Hematopoietic multipotent progenitor cell treated with erythropoietin and hydrocortisone succinate and interleukin-3 and kit ligand, for 8 days (in vitro differentiated cells): ENCODE measurements at places on chromosomes 2 and 18.

GRCh38 chr2:70132244-70133126 is 45.2 kb downstream of the PCBP1 start:
- DNase-seq = peak; percentile 69

DNA sequence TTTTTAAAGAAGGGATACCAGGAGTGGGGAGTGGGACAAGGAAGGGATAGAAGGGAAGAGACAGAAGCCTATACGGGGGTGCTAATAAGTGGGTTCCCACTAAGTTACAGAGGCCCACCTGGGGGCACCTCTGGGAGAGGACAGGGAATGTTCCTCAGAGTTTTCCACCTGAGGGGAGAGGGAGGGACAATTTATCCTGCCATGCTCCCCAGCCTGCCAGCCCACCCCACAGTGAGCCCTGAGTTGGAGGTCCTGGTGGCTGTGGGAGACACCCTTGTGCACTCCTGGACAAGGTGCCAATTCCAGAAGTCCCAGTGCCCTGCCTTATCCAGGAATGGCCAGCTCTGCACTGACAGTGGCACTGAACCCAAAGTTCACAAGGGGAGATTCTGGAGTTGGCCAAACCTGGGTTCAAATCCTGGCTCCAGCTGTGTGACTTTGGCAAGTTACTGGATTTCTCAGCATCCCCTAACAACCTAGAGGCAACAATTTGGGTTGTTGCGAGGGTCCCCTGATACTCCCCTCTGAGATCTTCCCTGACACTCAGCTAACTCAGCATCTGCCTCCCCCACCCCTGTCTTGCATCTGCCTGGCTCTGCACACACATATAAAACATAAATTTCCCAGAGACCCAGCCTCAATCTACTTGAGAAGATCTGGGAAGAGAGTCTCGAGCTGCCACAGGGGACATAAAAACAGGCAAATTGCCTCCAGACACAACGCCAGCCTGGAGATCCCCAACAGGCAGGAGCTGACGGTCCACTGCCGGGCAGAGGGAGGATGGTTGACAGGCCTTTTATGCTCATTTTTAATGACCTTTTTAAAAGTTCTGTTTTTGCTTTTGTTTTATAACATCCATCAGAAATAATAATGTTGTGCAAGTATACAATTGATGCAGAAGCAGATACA is 98.7 kb upstream of the ST3GAL5 start:
- no peak for DNase-seq

DNA sequence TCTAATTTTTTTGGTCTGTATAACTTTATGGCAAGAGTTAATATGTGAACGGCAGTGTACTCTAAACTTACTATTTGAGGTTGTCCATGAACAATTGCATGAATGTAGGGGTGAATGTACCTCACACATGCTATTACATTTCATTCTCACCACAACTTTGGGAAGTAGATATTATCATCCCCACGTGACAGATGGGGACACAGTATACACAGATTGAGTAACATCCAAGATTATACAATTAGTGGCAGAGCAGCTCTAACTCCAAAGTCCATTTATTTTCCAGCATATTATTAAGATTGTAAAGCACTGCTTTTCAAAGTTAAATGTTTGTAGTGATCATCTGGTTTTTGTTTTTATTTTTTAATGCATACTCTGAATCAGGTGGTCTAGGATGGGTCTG is 622.1 kb upstream of the ZEB2 start:
- DNase-seq = no peak

DNA sequence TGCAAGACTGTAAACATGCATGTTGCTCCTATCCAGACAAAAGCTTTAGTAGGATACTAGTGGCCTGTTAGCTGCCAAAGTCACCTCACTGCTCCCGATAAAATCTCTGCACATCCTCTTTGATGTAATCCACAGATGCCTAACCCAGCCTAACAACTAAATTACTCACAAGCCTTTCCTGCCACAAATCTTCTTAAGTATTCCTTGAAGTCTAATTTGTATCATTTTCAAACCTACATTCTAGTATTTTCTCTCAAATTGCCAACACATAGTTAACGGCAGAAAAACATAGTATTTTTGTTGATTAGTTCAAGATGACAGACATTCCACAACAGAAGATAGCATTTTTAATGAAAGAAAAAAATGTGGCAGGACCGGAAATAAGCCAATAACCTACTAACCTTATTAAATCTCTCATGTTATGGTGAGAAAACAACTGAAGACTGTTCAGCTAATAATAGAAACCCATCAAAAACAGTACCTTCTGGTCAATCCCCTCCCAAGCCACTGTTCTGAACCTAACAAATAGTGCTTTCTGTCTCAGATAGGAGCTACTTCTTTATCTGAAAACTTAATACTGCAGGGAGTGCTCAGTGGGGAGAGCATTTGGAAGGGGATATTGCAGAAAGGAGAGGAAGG is at the start of gene MPP4:
MPP4 (minus strand) TSS at position 57 of the 639 bp plus-strand sequence. CDS start 4,690 bp downstream, outside the sequence.
- no peak for DNase-seq

- DNase-seq = no peak
These were observed 7.8 kb downstream of the CCDC74A start for GRCh38 chr2:131535526-131535925.

DNA sequence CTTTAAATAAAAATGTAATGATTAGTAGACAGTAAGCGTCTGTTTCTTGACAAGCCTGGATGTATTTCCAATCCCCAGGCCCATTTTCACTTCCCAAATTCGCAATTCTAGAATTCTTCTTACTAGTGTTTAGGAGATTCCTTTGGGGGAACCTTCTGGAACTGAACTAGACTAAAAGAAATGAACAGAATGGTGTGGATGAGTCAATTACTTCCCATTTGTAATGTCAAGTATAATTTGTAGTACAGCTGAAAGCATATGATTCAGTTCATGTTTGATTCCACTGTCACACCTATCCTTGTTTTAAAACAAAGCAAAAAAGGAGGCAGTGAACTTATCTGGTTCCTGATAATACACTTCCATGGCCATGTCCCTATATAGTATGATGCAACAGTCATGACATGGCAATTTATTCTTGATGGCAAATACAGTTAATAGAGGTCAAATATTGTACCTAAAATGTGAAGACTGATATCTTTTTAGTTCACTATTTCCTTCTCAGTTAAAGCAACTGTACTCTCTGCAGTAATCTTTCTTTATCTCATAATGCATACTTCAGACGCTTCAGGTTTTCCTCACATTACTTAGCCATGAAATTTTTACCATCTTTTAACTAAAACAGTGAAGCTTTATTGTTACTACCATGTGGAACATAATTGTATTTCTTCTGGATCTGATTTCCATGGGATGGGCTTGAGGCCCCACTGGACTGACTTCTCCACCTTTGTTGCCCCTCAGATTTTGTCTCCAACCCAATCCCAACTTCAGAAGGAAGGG is 2.0 kb downstream of the IDH1 start:
- DNase-seq = peak; percentile 82

- peak; percentile 73 for DNase-seq
These were observed 156.7 kb downstream of the EVA1A start for GRCh38 chr2:75403991-75404428.

DNA sequence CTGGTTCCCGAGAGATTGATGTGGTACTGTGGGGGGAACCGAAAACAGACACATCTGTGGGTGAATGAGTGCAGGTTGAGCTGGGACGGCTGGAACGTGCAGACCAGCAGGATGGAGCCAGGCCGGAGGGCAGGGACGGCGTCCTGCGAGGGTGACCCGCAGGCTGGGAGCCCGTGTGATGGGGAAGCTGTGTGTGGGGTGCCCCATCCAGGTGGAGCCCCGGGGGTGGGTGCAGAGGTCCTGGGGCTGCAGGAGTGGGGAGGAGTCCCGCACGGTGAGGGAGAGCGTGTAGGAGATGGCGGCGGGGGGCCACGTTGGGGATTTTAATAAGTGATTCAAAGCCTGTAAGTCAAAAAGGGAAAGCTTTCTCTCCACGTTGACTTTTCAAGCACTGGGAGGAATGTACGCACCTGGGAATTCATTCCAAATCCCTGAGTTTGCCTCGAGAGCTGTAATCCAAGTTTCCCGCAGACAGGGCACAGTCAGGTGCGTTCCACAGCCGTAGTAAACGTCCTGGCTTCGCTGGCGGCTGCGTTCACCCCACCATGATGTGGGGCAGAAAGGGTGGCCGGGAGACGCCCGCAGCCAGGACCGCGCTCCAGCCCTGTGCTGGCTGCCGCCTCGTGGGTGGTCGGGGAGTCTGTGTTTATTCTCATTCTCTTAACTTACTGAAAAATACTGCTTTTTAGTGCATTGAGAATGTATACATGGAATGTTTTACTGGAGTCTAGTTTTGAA is 54.0 kb downstream of the NFATC1 start:
- no peak for DNase-seq

DNA sequence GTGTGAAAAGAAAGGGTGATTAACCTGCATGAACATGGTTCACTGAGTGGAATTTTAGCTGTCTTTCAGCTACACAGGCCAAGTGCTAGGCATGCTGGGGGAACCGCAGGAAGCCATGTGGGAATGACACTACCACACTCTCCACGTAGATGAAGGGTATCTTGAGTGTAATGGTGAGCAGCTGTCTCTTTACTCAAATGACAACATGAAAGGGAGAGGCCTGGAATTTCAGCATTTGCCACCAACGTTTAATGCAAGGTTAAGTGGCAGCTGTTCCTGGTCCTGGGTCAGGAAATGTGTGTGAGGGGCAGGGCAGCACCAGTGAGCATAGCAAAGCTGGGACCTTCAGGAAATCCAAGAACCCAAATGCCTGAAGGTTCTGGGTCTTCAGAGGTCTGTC is 588.4 kb downstream of the SLC4A3 start:
- no peak for DNase-seq

DNA sequence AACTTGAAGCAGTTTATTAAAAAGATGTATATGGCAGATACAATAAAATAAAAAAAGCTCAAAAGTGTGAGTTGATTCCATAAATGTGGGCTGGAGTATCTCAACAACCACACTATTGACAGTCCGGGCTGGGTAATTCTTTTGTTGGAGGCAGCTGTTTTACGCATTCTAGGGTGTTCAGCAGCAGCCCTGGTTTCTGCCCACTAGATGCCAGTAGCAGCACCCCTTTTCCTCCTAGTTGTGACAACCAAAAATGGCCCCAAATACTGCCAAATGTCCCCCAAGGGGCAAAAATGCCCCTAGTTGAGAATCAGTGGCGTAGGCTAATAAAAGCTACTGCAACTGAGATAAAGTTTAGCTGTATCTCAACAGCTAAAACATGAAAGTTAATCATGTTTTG is 44.8 kb downstream of the CHMP3 start:
- peak; percentile 54 for DNase-seq

DNA sequence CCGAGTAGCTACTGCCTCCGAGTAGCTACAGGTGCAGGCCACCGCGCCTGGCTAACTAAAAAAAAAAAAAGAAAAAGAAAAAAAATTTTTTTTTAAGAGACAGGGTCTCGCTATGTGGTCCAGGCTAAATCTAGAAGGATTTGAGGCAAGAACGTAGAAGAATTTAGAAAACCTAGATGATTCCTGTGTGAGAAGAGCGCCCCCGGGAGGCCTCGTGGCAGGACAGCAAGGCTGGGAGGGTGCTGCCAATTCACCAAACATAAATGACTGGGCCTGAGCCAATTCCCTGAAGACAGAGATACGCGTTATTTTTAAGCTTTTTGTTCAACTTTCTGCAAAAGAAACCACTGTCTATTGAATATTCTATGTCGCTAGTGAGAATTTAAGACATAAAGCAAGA is 90.1 kb upstream of the TGFA start:
- DNase-seq = peak; percentile 38

- peak; percentile 8 for DNase-seq
These were observed 35.4 kb downstream of the SFXN5 start for GRCh38 chr2:73035899-73036711.

DNA sequence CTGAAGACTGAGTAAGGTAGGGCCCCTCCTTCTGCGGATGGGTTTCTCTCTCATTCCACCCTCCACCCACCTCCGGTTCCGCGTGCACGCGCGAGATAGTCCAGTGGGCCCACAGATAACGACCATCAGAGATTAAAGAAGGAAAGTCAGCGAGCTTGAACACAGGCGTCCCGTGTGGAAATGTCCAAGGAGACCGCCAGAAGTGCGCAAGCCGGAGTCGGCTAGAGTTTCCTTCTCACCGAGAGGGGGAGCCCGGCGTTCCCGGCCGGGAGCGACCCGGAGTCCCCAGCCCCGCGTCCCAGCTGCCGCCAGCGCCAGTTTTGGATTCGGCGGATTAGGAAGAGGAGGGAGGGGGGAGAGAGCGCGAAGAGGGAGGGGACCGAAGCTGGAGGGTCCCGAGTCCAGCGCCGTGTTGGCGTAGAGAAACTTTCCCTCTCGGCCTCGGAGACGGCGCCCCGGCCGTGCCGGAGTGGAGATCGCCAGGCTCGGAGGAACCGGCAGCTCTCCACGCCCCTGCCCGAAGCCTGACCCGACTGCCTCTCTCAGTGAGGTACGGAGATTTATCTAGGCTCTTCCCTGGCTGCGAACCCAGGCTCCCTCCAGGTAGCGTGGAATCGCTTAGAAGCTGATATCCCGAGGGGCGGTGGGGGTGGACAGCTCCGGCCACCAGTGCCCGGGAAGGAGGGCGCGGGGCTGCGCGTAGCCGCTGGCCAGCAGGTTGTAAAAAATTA is at the start of gene GULP1:
GULP1 (plus strand) TSS at position 258 of the 731 bp plus-strand sequence. CDS start 185,829 bp downstream, outside the sequence.
- DNase-seq = peak; percentile 31

DNA sequence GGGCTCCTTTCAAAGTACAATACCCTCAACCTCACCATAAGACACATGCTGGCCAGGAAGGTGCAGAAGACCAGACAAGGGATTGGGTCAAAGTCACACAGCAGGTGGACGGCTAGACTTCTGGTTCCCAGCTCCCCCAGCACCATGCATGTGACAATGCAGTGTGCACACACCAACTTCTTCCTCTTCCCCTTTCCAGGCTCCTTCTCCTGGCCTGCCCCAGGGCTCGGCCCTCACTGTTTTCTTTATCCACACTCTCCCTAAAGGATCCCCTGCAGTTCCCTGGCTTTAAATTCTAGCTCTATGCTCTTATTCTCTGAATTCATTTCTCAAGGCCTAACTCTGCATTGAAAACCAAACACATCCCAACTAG is 82.3 kb downstream of the LOXHD1 start:
- no peak for DNase-seq

GRCh38 chr2:180191432-180192124 is 184.5 kb upstream of the CWC22 start:
- no peak for DNase-seq

DNA sequence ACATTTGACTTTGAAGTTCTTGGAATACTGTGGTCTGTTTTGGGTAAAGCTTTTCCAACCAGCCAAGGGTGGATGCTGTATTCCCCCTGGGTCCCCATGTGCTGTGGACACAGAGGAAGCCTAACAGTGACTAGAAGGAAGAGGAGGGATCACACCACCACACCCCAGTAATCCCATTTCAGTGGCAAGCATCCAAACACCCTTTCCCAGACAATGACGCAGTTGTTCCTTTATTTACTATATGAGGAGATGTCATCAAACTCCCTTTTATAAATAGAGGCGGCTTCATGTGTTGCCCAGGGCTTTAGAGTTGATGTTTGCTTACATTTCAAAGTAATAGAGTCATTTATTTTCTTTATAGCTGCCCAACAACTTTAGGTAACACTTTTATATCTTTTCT is 959.4 kb upstream of the GYPC start:
- DNase-seq = no peak

DNA sequence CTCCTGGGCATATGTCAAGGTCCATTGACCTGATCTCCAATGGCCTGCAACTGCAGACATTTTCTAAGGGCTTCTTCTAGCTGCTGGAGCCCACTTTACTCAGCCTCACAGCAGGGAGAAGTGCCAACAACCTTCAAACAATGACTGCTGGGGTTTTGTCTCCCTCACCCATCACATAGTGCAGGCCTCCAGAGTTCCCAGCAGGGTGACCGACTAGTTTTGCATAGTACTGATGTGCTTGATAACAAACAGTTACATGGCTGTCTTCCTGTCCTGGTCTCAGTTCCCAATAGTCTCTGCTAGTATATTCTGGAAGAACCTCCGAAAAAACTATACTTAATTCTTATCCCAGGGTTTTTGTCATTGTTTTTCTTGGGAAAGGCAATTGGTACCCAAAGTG is 10.4 kb upstream of the NETO1 start:
- no peak for DNase-seq

GRCh38 chr2:106104332-106105062 is 89.6 kb downstream of the UXS1 start:
- DNase-seq = peak; percentile 77
